ENCODE measurements at places on chromosomes 2 and 18.

DNA sequence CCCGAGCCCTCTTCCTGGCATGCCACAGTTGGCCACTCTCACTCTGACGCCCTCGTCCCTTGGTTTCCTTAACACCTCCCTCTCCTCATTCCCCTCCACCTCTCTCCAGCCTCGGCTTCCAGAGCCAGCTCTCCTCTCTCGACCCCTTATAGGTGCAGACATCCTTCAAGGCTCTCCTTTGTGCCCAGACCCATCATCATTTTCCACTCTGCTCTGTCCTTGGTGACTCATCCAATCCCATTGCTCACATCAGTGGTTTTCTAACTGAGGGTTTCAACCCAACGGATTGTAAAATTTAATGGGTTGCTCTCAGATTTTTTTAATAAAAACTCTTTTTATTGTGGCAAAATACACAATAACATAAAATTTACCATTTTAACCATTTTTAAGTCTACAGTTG lies 6.2 kb downstream of the ST8SIA5 start:
- DNase-seq, result no peak

- DNase-seq, result no peak
These were observed 125.8 kb downstream of the CABLES1 start for GRCh38 chr18:23260926-23261590.

- no peak for DNase-seq
These were observed 147.8 kb downstream of the SATB2 start for GRCh38 chr2:199309973-199310372.

- no peak for DNase-seq
These were observed 488.7 kb upstream of the ACVR2A start for GRCh38 chr2:147356157-147356556.

- no peak for DNase-seq
These were observed 32.2 kb downstream of the PELI1 start for GRCh38 chr2:64112016-64112415.

GRCh38 chr2:188235364-188235763 lies 56.3 kb upstream of the GULP1 start:
- DNase-seq, result no peak

DNA sequence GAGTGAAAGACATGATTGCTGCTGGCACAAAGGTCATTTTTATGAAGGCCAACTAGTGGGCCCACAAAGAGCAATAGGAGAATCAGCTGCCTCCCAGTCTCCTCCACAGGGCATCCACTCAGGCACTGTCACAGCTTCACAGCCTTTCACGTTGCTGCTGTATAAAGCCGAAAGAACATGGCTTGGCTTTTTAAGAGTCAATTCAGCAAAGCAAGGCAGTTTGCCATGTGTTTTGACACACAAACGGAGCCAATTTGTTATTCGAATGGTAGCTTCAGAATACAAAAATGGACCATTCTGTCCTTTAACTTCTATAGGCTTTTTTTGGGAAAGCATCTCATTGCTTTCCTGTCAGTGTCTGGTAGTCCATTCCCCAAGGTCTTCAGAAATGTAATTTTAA lies 283.4 kb upstream of the PARD3B start:
- DNase-seq, result no peak

DNA sequence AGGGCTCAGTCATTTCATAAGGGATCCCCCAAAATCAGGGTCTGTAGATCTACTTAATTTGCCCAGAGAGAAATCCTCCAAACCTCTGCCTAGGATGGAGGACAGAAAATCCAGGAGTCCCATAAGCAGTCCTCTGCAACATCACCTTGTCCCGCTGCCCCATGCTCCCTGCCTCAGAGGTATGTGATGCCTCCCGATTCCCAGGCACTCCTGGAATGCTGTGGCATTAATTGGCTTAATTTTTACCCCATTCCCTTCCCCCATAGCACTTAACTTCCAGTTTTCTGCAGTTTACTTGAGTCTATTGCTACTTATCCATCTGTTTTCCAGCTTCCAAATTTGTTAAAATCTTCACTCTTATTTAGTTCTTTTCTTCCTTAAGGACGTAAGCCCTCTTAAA lies 91.6 kb upstream of the TSPYL6 start:
- no peak for DNase-seq

DNA sequence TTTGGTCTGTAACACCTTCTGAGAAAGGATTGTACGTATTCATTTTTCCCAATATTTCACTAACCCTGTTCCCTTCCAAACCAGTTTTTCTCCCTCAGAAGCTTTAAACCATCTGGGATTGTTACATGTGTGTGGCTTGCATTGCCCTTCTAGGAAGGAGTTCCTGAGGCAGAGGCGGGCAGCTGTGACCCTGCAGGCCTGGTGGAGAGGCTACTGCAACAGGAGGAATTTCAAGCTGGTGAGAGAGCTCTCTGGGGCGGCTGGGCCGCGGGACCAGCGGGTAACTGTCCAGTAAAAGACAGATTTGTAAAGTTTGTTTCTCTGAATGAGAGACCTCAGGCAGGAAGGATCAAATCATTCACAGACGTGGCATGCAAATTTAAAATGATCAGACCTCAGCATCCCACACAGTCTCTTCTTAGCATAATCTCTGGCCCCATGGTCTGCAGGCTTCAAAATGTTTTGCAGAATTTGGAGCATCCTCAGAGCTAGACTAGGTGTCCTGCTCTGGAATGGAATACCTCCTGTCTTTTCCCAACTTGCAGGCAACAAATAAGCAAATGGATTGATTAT lies 40.2 kb upstream of the GPR17 start:
- DNase-seq, result no peak

GRCh38 chr2:120423167-120423943 lies 77.4 kb downstream of the INHBB start:
- DNase-seq, result no peak

- no peak for DNase-seq
These were observed 329.4 kb downstream of the DLGAP1 start for GRCh38 chr18:4125627-4126230.

DNA sequence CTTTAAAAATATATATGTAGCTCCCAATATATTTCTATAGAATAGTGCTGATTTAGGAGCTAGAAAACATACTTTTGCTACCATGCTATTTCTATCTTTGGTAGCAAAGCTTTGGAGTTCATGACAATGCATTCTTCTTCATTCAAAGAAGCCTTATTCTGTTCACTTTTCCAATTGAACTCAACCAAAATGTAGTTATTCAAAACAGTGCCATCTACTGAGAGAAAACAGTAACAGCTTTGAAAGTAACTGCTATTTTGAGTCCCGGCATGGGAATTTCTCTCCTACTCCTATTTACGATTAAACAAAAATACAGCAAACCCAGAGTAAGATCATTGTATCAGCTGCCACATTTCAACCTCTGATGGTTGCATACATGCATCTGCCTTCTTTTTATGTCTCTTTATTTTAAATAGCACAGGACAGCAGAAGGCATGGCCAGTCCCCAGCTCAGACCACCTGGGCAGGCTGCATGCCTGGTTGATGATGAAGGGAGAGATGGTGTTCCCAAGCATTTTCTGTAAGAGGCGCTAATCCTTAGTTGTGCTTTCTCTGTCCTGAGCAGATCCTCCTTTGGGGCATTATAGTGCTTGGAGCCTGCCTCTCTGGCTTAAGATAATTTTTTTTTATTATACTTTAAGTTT lies 69.7 kb upstream of the SULT1C3 start:
- DNase-seq, result peak; percentile 27

- DNase-seq, result no peak
These were observed 49.1 kb downstream of the SLC9A4 start for GRCh38 chr2:102522162-102522561.

DNA sequence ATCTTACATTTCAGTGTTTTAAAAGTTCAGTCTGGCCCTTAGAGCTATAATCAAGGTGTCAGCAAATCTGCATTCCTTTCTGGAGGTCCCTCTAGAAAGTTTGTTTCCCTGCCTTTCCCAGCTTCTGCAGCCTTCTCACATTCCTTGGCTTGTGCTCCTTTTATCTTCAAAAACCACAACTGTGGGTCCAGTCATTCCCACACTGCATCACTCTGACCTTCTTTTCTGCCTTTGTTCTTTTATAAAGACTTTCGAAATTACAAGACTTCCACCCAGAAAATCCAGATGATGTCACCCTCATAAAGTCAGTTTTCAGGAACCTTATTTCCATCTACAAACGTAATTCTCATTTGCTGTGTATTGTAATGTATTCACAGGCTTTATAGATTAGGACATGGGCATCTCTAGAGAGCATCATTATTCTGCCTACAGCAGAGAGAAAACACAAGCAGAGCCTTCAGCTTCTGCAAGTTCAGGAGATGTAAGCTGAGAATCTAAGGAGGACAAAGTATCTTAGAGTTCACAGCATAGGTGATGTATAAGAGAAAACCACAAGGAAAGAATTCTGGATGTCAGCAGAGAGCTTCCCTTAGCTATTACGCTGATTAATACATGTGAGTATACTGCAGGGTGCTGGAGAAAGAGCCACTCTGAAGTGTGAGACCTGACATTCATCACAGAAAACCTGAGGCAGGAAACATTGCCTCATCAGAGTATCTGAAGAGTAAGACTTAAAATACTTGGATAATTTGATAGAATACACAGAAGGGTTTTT lies 1100.2 kb downstream of the CBLN2 start:
- DNase-seq, result no peak

DNA sequence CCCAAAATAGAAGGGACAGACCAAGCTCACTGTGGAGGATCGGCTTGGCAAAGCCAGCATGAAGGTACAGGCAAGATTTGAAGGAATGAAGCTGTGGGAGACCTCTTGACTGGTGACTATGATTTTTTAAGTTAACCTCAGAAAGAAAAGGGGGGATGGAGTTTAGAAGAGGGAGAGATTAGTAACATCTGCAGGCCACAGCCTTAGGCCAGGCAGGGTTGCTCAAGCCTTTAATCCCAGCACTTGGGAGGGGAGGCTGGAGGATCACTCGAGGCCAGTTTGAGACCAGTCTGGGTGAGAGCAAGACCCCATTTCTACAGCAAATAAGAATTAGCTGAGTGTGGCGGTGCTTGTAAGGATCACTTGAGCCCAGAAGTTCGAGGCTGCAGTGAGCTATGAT lies 46.6 kb downstream of the ZNF532 start:
- DNase-seq, result no peak

GRCh38 chr2:169258045-169258601 lies 104.2 kb downstream of the LRP2 start:
- DNase-seq, result no peak

DNA sequence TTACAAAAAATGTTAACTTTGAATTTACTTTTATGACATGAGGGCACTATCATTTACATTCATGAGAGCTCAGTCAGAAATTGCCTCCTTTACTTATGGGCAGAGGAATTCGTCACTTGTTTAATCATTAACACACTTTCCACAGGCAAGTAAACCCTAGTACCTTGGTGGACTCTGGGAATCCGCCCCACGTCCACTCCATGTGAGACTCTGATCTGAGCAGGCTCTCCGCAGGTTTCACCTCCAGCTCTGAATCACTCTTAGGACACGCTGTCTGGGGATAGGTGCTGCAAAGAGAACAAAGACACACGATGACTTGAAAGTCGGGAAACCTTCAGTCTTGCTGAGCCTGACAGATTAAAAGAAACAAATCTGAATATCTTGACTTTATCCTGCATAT lies 73.6 kb downstream of the LPIN2 start:
- DNase-seq, result no peak

GRCh38 chr18:7609617-7610016 lies 42.5 kb downstream of the PTPRM start:
- no peak for DNase-seq

GRCh38 chr2:50489092-50489491 lies 542.8 kb downstream of the NRXN1 start:
- DNase-seq, result no peak

DNA sequence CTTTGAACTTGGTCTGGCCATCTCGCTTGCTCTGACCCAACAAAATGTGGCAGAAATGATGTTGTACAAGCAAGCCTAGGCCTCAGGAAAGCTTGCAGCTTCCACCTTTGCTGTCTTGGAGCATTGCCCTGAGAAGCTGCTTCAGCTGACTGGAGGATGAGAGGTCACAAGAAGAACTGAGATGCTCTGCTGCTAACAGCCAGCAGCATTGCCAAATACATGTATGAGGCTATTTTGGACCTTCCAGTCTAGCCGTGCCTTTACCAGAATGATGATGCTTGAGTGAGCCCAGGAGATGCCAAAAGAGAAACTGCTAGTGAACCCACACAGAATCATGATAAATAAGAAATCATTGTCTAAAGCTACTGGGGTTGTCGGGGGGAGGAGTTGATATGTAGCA lies 13.2 kb upstream of the ITGAV start:
- no peak for DNase-seq

DNA sequence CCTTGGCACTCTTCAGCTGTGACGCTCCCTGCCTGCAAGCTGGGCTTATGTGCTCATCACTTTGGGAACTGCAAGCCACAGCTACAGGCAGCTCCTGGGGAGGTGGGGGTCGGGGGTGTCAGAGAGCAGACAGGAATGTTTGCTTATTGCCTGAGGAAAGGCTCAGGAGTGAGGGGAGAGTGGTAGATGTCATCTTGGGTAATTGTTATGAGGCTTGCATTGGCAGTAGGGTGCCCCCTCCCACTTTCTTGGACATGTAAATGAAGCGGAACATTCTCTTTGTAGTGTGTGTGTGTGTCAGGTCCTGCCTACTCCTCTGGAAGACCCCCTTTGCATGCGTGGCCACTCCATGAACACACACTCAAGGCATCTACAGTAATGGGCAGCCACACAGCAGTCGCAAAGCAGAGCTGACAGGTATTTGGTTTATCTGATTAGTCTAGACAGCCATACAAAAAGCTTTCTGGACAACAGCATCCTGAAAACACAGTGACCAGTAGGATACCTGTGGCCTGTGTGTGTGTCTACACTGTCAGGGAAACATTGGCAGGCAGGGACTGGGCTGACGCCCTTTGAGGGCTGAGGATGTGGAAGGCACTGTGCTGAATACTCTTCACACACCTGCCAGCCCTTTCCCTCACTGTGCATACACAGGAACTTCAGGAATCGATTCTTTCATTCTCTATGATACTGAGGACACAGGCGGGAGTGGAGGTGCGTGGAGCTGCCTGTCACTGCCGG lies 17.1 kb upstream of the MC2R start:
- DNase-seq, result peak; percentile 47

GRCh38 chr2:183993052-183993451 lies 605.3 kb upstream of the ZNF804A start:
- DNase-seq, result no peak

- no peak for DNase-seq
These were observed 27.1 kb downstream of the STARD7 start for GRCh38 chr2:96181529-96181928.

DNA sequence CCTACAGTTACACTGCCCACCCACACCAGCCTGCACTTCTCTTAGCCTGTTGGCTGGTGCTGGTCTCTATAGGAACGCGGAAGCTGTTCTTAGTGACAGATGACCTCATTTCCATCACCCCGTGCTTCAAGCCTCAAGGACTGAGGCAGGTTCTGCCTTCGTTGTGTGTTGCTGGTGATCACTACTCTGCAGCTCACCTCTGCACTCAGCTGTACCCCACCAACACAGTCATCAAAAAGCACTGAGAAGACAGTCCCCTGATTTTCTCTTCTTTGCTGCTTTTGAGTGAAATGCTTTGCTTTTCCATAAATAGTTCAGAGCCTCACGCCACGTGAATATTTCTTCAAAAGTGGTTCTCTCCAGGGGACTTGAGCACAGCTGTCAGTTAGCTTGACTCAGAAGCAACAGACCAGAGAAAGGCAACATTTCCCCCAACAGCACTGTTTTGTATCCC lies 225.7 kb upstream of the CCDC150 start:
- no peak for DNase-seq

- no peak for DNase-seq
These were observed 14.5 kb upstream of the SLC8A1 start for GRCh38 chr2:40466332-40466906.

Measured in NT2/D1 (cell line).